DND-41 (cell line): ENCODE measurements at places on chromosomes 3 and 15.

- DNase-seq, result no peak
Observed at GRCh38 chr3:56111606-56112304, 356.5 kb downstream of the ERC2 start.

GRCh38 chr15:64865126-64865997 lies 23.6 kb downstream of the PLEKHO2 start:
- DNase-seq, result no peak

DNA sequence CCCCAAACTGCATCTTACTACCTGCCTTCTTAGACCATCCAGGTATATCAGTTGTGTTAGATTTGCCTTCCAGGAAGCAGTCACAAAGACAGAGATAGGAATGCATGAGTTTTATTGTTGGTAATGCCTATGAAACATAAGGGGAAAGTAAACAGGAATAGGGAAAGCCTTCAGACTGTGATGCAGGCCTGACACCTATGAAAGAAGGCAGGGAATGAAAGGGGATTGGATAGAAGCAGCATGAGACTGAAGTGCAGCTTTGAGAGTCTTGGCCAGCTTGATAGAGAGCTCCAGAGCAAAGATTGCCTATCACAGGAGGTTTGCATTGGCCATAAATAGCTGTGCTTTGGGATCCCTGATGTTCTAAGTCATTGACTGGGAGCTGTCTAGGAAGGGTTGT lies 15.9 kb upstream of the HHLA2 start:
- no peak for DNase-seq

GRCh38 chr15:47685141-47685870 lies 32.0 kb upstream of the SEMA6D start:
- DNase-seq, result no peak

DNA sequence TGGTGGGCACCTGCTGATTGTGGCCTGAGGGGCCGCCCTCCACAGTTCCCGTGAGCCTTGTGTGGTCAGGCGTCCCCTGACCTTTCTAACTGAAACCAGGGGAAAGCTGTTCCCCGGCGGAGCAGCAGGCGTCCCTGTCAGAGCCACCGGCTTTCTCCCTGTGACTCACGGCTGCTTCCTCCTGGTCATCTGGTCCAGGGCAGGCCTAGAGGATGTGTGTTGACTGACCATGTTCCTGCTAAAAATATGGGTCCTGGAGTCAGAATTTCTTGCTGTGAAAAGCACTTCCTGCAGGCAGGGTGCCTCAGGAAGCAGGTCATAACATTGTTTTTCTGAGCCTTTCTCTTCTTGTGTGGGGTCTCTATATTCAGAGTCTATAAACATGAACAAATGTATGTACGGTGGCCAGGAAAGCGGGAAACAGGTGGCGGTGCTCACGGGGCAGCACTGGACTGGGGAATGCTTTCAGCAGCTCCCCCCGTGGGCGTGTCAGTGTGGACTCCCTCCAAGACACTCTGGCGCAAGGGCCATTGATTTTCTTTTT lies 38.4 kb upstream of the CGNL1 start:
- no peak for DNase-seq

- no peak for DNase-seq
Observed at GRCh38 chr15:32669896-32670611, 28.5 kb downstream of the SCG5 start.
